ENCODE measurements at places on chromosomes 4 and X.

DNA sequence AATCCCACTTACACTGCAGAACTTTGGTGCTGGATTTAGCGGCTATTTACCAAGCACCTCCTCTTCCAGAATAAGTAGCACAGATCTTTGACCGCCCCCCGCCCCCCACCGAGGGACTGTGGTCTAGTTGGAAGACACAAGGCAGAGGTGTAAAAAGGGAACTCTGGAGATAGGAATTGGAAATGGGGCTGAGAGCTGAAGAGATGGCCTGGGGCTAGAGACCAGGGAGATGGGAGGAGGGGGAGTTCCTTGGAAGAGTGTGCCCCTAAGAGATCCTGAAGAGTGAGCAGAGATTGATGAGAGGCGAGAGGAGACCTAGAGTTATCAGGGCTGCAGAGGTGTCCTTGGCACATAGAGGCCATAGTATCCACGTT is 55.3 kb downstream of the TBL1X start:
- no peak for DNase-seq

DNA sequence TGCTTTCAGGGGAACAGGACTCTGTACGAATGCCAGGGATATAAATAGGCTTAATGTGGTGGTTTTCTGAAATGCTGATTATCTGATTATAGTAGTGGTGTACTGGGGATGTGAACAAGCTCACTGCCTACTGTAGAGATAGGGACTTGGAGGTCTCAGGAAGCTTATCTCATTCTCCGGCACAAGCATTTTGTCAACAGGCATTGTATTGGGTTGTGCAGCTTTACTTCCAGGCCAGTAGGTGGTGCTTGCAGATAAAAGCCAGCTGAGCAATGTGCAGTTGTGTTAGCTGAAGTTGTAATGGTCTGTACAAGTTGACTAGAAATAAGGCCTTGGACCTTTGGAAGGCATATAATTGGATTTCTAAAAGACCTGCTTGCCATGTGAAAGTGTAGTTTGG is 49.5 kb upstream of the TMLHE start:
- DNase-seq = no peak

- DNase-seq = no peak
These were observed 1451.9 kb downstream of the PCDH7 start for GRCh38 chr4:32172086-32172485.

DNA sequence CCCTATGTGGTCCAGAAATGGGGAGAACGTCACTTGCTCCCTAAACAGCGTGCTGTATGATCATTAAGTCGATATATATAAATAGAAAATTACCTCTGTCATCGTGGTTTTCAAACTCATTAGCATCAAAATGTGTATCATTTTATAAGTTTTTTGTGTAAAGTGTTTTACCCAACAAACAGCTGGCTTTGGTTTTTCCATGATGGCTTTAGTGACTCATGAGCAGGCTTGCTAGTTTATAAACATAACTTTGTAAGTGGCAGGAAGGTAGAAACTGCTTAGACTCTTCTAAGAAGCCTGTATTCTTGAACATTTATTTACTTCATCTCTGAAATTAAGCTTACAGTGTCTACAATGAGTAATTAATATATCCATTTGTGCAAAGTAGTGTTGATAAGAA is 108.4 kb upstream of the DIPK2B start:
- DNase-seq = no peak

- no peak for DNase-seq
These were observed 882.4 kb downstream of the C4orf33 start for GRCh38 chr4:129978315-129978714.
